ENCODE measurements at places on chromosomes 2 and 18.

GRCh38 chr2:23504591-23504990 is 119.6 kb downstream of the KLHL29 start:
- no peak for DNase-seq

DNA sequence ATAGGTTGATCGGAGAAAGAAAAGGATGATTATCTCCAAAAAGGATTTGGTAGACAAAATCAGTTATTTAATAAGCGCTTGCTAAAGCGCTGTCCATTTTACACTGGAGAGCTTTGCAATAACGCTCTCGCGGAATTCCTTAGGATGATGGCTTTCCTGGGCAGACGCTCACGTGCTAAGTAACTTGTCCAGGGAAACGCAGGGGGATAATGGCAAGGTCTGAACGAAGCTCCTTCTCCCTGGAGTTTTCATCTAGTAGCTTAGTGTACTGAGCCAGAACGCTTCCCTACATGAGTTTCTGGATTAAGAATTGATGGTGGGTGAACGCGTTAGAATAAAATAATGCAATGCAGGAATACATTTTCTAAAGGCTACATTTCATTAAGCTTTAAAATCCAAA is 739.5 kb upstream of the SALL3 start:
- no peak for DNase-seq

DNA sequence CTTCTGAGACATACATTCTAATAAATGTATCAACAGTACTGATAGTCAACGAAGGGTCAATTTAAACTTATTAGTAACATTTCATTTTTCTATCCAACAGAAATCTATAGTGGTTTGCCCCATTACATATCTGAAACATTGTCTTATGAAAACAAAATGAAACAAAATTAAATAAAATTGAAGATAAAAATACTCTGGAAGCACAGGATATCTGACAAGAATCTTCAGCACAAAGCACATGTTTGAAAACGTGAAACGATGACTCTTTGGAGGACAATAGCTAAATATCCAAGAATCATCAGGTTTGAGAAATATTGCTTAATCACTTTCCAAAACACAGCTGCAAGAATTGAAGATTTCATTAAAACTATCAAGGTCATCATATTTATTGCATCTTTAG is 70.9 kb upstream of the FAM124B start:
- no peak for DNase-seq

DNA sequence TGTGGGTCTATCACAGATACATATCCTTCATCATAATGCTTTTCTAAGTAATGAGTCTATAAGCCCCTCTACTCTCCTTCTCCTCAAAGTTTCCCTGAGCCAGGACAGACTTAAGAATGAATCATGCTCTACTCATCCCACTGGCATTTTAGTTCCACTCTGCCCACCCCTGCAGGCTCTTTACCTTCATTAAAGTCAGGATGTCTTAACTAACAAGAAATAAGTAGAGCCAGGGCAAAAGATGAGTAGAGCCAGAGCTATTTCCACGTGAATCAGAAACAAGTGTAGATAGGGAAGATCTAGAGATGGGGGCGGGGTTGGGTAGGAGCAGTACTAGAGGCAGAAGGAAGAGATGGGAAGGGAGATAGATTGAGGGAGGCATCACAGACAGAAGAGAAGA is 790.5 kb downstream of the RNF144A start:
- DNase-seq = no peak

- DNase-seq = no peak
These were observed 39.1 kb upstream of the CPS1 start for GRCh38 chr2:210517264-210517663.

- peak; percentile 84 for DNase-seq
These were observed 491.6 kb downstream of the RIT2 start for GRCh38 chr18:42623935-42624334.

DNA sequence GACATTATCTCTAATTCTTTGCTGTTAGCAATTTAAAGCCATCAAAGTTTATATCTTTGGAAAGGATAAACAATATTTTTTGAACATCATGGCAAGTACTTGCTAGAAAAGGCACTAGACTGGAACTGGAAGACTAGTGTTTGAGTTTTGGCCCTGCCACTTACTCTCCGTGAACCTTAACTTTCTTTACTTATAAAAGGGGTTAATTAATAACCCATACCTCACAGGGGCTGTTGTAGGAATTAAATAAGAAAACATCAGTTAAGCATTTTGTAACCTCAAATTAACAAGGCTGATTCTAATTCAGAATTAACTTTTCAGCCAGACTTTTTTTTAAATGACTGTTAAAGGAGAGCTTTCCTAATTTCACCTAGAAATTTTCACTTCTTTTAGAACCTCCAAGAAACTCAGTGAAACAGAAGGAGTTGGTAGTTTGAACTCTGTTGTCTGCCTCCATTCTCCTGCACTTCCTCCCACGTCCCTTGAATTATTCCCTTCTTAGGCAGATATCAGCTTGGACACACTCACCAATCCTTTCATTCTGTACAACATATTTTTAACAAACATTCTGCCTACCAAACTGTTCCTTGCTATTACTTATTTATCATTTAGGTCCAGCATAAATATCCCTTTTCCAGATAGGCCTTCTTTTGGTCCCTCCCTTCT is 79.5 kb downstream of the COX7A2L start:
- DNase-seq = no peak

GRCh38 chr2:204187229-204188083 is 250.9 kb downstream of the ICOS start:
- no peak for DNase-seq

DNA sequence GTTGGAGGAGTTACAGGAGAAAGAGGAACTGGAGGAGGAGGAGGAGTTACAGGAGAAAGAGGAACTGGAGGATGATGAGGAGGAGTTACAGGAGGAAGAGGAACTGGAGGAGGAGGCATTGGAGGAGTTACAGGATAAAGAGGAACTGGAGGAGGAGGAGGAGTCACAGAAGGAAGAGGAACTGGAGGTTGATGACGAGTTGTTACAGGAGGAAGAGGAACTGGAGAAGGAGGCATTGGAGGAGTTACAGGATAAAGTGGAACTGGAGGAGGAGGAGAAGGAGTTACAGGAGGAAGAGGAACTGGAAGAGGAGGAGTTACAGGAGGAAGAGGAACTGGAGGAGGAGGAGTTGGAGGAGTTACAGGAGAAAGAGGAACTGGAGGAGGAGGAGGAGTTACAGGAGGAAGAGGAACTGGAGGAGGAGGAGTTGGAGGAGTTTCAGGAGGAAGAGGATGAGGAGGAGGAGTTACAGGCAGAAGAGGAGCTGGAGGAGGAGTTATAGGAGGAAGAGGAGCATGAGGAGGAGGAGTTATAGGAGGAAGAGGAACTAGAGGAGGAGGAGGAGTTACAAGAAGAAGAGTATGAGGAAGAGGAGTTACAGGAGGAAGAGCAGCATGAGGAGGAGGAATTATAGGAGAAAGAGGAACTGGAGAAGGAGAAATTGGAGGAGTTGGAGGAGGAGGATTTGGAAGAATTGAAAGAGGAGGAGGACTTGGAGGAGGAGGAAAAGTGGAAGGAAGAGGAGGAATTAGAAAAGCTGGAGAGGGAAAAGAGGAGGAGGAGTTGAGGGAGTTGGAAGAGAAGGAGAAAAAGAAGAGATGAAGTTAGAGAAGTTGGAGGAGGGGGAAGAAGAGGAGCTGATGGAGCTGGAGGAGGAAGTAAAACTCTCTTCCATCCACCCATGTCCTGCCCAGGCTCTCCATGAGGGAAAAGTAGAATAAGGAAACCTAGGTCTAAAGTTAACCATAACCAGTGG is 37.2 kb downstream of the CLASP1 start:
- DNase-seq = no peak

DNA sequence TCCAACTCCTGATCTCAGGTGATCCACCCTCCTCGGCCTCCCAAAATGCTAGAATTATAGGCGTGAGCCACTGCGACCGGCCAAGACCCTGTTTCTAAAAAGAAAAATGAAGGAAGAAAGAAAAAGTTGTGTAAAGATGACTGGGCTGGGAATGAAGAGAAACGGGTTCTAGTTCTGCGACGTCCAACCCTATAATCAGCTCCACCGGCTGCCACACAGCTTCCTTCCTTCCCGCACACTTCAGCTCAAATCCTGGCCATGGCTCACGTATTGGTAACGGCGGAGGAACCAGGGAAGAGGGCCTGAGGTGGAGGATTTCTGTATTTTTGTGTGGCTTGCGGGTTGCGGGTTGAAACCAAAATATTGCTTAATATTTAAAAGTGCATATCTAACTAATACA is 88.1 kb downstream of the MYL12B start:
- no peak for DNase-seq

- no peak for DNase-seq
These were observed 44.7 kb downstream of the ASXL2 start for GRCh38 chr2:25833566-25833965.

GRCh38 chr18:9137168-9138066 is 836 bp downstream of the ANKRD12 start:
- peak; percentile 60 for DNase-seq

DNA sequence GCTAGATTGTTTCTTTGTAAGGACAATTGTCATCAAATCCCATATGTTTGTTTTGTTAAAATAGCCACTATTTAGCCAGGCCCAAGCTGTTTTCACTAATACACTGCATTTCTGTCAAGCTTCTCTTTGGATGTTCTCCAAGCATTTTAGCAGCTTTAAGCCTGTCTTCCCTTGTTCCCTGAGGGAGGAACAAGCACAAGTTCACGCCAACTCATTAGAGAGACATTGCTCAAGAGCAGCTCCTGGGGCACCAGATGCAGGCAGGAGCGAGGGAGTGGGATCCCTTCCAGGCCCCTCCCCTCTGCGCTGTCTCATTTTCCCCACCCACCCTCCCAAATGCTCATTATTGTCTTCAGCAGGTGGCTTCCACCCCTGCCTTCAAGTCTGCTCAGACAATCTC is 32.6 kb upstream of the PPP3R1 start:
- no peak for DNase-seq

DNA sequence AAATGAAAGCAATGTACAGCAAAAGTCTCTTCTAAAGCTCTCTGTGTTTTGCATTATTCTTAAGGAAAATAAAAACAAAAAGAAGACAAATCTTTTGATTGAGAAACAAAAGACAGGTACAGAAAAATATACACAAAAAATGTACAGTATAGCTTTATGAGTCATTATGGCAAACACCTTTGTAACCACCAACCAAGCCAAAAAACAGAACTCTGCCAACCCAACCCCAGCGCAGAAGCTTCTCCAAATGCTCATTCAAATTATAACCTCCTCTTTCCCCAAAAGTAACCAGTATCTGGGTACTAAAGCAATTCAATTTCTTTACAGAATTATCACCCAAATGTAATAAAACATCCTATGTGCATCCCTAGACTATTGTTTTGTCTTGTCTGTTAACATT is 255.9 kb upstream of the STON1 start:
- no peak for DNase-seq

- DNase-seq = no peak
These were observed 54.1 kb downstream of the DYSF start for GRCh38 chr2:71507476-71507875.

DNA sequence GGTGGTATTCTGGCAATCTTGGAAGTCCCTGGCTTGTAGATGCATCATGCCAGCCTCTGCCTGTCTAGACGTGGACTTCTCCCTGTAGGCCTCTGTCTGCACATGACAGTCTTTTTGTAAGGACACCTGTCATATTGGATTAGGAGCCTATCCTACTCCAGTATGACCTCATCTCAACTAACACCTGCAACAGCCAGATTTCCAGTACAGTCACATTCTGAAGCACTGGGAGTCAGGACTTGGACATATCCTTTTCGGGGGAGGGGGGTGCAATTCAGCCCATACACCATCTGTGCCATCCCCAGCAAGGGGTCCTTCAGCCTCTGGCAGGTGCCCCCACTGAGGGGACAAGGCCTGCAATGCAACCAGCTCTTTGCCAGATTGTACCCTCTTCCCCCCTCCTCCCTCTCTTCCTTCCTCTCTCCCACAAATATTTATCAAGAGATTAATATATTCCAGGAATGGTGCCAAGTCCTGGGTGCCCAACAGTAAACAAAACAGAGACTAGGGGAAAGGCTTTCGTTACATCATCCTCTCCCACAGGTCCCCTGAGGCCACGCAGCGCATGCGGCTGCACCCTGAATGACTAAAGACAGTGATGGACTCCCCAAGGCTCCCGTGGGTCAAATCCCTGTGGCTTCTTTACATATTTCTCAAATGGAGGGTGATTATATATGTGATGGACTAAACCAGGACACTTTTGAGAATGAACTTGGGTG is 20.5 kb upstream of the MYCN start:
- DNase-seq = no peak

- no peak for DNase-seq
These were observed 41.4 kb upstream of the EHBP1 start for GRCh38 chr2:62663920-62664795.

DNA sequence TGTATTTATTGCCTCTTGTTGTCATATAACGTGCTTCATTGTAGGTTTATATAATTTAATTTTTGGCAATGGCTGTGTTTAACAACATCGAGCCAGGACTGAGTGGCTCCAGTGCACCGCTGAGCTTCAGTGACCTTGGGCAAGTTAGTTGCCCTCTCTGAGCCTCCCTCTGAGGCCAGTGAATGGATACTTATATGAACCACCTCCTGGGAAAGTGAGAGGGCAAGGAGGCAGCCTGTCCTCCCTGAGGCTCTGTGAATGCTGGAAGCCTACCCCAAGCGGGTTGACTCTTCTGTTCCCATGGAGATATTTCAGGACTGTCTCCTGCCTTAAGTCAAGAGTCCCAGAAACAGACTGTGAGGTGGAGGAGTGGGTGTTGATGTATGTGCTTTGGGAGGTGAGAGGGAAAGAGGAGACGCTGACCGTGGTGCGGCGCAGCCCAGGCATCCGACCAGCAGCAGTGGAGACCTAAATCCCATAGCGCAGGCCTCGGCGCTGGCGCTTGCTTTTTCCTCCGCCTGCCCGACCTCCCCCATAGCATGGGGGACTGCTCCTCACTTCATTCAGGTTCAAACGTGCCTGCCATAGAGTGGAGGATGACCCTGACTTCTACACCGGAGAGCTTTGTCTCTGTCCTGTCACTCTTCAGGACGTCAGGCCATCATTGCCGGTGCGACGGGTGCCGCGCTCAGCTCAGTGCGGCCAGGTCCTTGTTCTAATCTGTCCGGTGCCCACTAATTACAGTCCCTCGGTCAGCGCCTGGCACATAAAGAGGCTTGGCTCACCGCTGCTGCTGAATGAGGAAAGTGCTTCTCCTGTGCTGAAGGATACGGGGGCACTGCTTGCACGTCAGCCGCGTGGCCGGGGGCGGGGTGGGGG is 167.3 kb upstream of the HS6ST1 start:
- no peak for DNase-seq

- peak; percentile 39 for DNase-seq
These were observed 48.1 kb upstream of the ARL4C start for GRCh38 chr2:234544659-234545611.

DNA sequence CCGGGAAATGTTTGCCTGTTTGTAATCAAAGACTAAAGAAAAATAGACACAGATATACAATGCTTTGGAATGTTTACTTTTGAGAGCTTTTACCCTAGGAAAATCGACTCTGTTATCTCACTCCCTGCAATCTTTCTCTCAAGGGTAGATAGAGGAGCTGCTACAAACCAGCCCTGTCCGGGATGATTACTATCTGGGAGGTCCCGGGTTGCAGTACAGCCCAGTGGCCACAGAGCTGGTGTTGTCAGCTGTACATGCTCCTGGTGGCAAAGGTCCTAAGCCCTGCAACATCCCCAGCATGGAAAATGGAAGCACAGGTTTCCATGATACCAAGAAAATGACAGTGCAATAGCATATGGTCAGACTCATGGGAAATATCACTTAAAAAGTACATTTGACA is 570.5 kb upstream of the SOX11 start:
- no peak for DNase-seq

GRCh38 chr2:218881744-218882460 is 1.2 kb downstream of the WNT10A start:
- DNase-seq = no peak
